ENCODE measurements at places on chromosomes 7 and 10. TPM values are rescaled to one million over a fixed set of nuclear protein-coding genes. Genes with fewer than 3 reads are reported as not detected.
A peak's percentile ranks its signal among the peaks of the same experiment; 100 is the strongest.

DNA sequence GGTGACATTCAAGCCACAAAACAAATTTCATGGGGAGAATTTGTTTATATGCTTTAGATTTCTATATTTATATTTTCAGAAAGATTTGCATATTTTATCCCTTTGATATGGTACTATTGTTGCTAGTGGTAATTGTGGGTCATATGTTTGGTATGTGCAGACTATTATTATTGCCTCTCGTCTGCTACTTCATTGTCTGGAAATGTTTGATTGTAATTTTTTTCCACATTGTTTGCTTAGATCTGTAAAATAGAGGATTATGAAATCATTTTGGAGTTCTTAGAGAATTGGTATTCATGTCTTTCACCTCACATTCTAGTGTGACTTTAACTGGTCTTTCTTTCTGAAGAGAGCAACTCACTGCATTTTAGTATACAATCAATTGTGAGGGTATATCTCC, 44.7 kb downstream of the MYO3A start:
- no peaks in the 10 kb centered on the region for H3K4me1 ChIP-seq
- no peaks in the 10 kb centered on the region for H3K27me3 ChIP-seq

SH2D4B gene
- total RNA-seq, result not detected

DNA sequence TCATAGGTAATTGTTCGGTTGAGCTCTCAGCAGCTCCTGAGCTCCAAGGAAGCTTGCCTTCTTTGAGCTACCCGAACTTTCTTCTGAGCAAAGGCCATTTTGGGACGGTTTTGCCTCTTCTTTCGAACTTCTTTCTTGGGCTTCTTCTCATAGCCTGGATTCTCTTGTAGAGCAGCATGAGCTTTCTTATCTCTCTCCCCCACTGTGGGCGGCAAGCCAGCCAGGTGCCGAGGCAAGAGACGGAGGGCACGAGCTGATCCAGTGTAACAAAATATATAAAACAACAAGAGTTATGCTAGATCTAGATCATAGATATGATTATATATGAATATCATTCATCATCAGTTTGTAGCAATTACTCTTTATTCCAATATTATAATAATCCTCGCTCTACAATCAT, 16.5 kb upstream of the KNDC1 start:
- H3K4me3 ChIP-seq, result no peak overlapping the region
- no peaks in the 10 kb centered on the region for H3K27me3 ChIP-seq
- DNase-seq, result no peak
- H3K36me3 ChIP-seq, result 0 out of 2 replicates have a peak, but pooled peaks cover 5% of the 10 kb centered on the region

GRCh38 chr7:81990395-81990794, 220.5 kb upstream of the HGF start:
- no peak for DNase-seq
- H3K27me3 ChIP-seq, result no peaks in the 10 kb centered on the region
- no peaks in the 10 kb centered on the region for H3K36me3 ChIP-seq
- no peaks in the 10 kb centered on the region for H3K4me1 ChIP-seq

DNA sequence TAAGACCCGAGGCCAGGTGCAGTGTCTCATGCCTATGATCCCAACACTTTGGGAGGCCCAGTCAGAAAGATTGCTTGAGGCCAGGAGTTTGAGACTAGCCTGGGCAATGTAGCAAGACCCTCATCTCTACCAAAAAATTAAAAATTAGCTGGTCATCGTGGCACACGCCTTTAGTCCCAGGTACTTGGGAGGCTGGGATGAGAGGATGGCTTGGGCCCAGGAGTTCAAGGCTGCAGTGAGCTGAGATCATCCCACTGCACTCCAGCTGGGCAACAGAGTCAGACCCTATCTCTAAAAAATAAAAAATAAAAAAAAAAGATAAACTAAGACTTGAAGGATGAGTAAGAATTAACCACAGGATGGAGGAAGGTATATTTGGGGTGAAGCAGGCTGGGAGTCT, 77.9 kb downstream of the JCAD start:
- no peaks in the 10 kb centered on the region for H3K36me3 ChIP-seq
- H3K4me3 ChIP-seq, result no peak overlapping the region
- peaks cover 6% of the 10 kb centered on the region for H3K4me1 ChIP-seq
- H3K27me3 ChIP-seq, result no peaks in the 10 kb centered on the region
- no peak overlapping the region for H3K27ac ChIP-seq
- DNase-seq, result no peak

DNA sequence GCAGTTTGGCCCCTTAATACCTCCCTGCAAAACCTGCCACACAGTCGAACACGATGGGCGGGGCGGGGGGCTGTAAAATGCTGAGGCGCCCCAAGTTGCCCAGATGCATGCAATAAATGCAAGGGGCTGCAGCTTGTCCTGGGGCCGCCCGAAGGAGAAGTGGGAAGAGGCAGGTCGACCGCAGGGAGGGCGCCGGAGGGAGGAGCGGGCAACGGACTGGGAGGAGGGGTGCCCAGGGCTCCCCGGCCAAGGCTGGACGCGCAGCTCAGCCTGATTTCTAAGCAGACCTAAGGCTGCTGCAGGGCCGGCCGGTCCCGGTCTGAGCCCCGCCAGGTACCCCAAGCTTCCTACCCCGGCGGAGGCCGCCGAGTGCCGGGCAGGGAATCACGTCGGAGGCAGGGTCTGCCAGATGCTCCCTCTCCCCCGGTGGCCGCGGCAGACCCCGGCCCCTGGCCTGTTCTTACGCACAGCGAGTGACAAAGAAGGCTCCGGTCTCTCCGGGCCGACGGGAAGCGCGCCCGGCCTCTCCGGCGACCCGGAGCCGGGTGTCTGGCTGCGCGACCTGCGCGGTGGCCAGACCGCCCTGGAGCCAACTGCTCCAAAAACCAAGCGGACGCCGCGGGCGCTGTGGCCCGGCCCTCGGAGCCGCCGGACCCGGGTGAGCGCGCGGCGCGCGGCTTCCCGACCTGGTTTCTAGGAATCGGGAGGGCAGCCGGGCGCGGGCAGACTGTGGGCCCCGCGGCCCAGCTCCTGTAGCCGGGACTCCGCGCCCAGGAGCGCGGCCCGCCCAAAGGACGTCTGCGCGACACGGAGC, 744 bp upstream of the EBF3 start:
- no peaks in the 10 kb centered on the region for H3K36me3 ChIP-seq
- no peak for DNase-seq
- peaks cover 98% of the 10 kb centered on the region for H3K27me3 ChIP-seq
- no peak overlapping the region for H3K27ac ChIP-seq
- peaks cover 62% of the 10 kb centered on the region for H3K4me1 ChIP-seq

IGF2BP3 gene
- 183 TPM for total RNA-seq

SEMA3A gene
- total RNA-seq, result 54.5 TPM

DNA sequence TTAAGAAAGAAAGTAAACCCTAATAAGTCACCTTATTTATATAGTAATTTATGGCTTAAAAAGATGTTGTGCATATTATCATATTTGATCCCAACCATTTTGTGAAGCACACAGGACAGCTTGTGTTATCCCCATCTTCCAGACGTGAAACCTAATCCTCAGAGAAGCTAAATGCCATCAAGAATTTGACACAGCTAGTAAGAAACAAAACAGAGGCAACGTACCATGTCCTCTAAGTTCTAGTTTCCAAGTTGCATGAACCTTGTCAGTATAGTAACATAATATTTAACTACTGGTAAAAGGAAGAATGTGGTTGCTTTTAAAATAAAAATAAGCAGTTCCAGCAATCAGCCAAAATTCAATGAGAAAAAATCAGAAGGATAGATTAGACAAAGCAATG, 41.5 kb downstream of the PTN start:
- H3K4me3 ChIP-seq, result no peak overlapping the region
- no peaks in the 10 kb centered on the region for H3K27me3 ChIP-seq
- no peaks in the 10 kb centered on the region for H3K4me1 ChIP-seq
- no peak overlapping the region for H3K27ac ChIP-seq

GRCh38 chr10:120098232-120098930, 205.9 kb downstream of the SEC23IP start:
- peaks cover 36% of the 10 kb centered on the region for H3K4me1 ChIP-seq
- no peak overlapping the region for H3K27ac ChIP-seq
- no peaks in the 10 kb centered on the region for H3K36me3 ChIP-seq
- H3K4me3 ChIP-seq, result no peak overlapping the region

ZNF239 gene
- 13.8 TPM for total RNA-seq

- DNase-seq, result peak; percentile 17
- H3K4me3 ChIP-seq, result no peak overlapping the region
- no peaks in the 10 kb centered on the region for H3K4me1 ChIP-seq
- H3K27me3 ChIP-seq, result no peaks in the 10 kb centered on the region
- H3K36me3 ChIP-seq, result no peaks in the 10 kb centered on the region
These were observed 372.1 kb upstream of the MKI67 start for GRCh38 chr10:128498378-128498730.

- no peaks in the 10 kb centered on the region for H3K4me1 ChIP-seq
- DNase-seq, result no peak
- no peak overlapping the region for H3K27ac ChIP-seq
- H3K27me3 ChIP-seq, result no peaks in the 10 kb centered on the region
These were observed 221.2 kb downstream of the CCSER2 start for GRCh38 chr10:84549368-84550165.

- no peak for DNase-seq
- no peak overlapping the region for H3K4me3 ChIP-seq
- H3K4me1 ChIP-seq, result peaks cover 62% of the 10 kb centered on the region
- H3K27me3 ChIP-seq, result no peaks in the 10 kb centered on the region
- H3K36me3 ChIP-seq, result no peaks in the 10 kb centered on the region
These were observed 32.6 kb downstream of the PIP4K2A start for GRCh38 chr10:22681783-22682183.

- no peak overlapping the region for H3K4me3 ChIP-seq
- DNase-seq, result no peak
- no peak overlapping the region for H3K27ac ChIP-seq
- no peaks in the 10 kb centered on the region for H3K27me3 ChIP-seq
- H3K36me3 ChIP-seq, result no peaks in the 10 kb centered on the region
These were observed 121.6 kb upstream of the KAT6B start for GRCh38 chr10:74704629-74705357.

- H3K27me3 ChIP-seq, result no peaks in the 10 kb centered on the region
- DNase-seq, result no peak
- H3K36me3 ChIP-seq, result no peaks in the 10 kb centered on the region
- H3K27ac ChIP-seq, result no peak overlapping the region
- H3K4me3 ChIP-seq, result no peak overlapping the region
These were observed 47.1 kb downstream of the BEND7 start for GRCh38 chr10:13481690-13482089.

BTBD16 gene
- total RNA-seq, result not detected

PTN gene
- 20.1 TPM for total RNA-seq

OIT3 gene
- not detected for total RNA-seq

ARMS2 gene
- total RNA-seq, result not detected

DNA sequence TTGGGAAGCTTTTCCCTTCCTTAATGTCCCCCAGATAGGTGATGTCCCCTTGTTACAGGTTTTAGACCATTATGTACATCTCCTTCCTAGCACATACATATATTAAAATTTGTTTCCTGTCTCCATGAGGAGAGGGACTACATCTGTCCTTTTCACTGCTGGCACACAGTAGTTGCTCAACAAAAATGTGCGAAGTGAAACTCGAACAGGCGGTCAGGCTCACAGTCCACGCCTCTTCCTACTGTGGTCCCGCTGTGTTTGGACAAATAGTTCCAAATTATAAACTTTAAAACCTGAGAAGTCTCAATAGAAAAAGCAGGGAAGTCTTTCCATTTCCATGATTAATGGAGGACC, 1.2 kb upstream of the HHEX start:
- H3K36me3 ChIP-seq, result no peaks in the 10 kb centered on the region
- H3K27ac ChIP-seq, result no peak overlapping the region
- peaks cover 19% of the 10 kb centered on the region for H3K4me1 ChIP-seq
- no peak for DNase-seq
- H3K27me3 ChIP-seq, result peaks cover 87% of the 10 kb centered on the region

- H3K4me1 ChIP-seq, result peaks cover 11% of the 10 kb centered on the region
- H3K27ac ChIP-seq, result no peak overlapping the region
- peaks cover 4% of the 10 kb centered on the region for H3K36me3 ChIP-seq
- DNase-seq, result peak; percentile 76
These were observed 17.6 kb downstream of the DNAJB12 start for GRCh38 chr10:72337039-72337629.

- no peaks in the 10 kb centered on the region for H3K36me3 ChIP-seq
- no peaks in the 10 kb centered on the region for H3K27me3 ChIP-seq
- H3K4me1 ChIP-seq, result no peaks in the 10 kb centered on the region
These were observed 185.4 kb downstream of the JCAD start for GRCh38 chr10:29873941-29874484.

OLAH gene
- total RNA-seq, result not detected

- peak; percentile 70 for DNase-seq
- H3K36me3 ChIP-seq, result no peaks in the 10 kb centered on the region
- peaks cover 13% of the 10 kb centered on the region for H3K27me3 ChIP-seq
These were observed 6.3 kb downstream of the C10orf67 start for GRCh38 chr10:23338155-23338828.

DNA sequence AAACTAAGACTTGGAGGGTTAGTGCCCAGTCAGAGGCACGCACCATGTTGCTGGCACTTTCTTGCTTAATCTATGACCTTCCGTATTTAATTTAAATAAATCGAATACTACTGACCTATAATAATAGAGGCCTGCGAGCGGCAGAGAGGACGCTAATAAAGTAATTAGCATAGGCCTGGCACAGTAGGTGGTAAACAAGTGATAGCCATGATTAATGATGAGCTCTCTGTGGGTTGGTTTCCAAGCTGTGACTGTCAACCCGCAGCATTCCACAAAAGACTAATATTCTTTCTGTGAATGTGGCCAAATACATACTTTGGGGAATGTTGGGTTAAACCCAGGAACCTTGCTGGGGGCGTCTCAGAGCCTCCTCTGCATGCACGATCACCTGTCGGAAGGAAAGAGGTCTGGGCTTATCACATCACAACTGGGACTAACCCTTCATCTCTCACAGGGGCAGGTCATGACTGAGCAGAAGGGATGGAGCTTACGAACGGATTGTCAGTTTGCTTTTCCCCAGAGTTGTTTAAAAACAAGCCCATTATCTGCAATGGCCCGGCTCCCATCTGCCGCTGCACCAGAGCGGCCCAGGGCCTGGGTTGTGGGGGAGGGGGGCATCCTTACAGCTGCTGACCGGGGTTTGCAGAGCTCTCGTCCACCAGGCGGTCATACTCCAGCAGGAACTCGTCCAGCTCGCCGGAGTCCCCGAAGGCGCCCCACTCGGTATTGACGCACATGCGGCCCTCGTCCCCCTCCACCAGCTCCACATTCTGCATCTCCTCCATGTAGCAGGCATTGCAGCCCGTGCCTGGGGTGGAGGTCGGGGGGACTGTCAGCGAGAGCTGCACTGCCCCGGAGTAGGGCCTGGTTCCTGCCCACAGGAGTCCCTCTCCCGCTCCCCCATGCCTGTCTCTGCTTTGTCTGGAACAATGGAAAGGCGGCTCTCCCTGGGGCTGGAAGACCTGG, 6.2 kb upstream of the MYL7 start:
- peaks cover 30% of the 10 kb centered on the region for H3K27me3 ChIP-seq
- DNase-seq, result peak; percentile 48
- no peaks in the 10 kb centered on the region for H3K36me3 ChIP-seq
- no peak overlapping the region for H3K4me3 ChIP-seq
- peaks cover 8% of the 10 kb centered on the region for H3K4me1 ChIP-seq

GRCh38 chr7:22393913-22394729, 37.2 kb upstream of the RAPGEF5 start:
- no peaks in the 10 kb centered on the region for H3K36me3 ChIP-seq
- H3K27ac ChIP-seq, result no peak overlapping the region
- DNase-seq, result no peak
- H3K27me3 ChIP-seq, result no peaks in the 10 kb centered on the region
- H3K4me3 ChIP-seq, result no peak overlapping the region

Measured in GM23338 (cell line).